ENCODE measurements at places on chromosomes 2 and 18.

DNA sequence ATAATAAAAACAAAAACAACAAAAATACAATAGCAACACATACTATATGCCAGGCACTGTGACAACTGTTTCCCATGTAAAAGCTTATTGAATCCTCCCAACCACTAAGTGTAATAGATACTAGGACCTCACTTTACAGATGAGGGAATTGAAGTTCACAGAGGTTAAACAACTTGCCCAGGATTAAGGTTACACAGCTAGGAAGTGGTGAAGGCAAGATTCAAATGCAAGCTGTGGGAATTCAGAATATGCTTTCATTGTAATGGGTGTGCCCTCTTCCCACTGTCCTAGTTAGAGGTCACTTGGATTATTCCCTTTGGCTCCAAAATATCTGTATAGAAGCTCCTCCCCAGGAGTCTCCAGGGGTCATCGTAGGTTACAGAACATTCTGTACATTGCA, 231.1 kb downstream of the MREG start:
- no peak for DNase-seq

DNA sequence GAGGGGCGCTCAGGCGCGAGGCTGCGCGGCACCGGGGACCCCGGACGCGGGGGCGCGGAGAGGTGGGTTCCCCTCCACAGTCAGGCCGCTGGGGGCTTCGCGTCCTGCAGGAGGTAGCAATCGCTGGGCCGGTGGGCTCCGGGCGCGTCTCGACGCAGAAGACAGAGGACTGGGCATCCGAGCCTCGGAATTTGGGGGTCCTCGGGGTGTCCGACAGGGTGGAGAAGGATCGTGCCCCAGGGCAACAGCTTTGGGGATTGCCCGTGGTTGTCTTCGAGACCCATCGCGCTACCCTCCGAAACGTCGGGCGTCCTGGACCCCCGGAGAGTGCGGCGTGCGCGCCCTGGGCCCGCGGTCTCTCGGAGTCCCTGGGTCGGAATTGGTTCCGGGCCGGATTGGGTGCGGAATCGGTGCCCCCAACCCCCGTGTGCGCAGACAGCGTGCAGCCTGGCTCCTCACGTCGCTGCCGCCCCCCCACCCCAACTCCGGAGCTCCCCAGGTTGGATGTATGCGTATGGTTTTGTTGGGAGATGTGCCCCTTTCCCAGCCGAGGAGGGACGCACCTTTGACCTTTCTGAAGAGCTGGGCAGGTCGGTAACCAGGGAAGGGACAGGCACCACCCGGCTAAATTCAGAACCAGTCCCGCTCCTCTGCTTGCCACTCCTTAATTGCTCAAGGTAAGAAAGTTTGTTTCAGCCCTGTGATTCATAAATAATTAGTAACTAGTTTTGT, 750 bp downstream of the NPAS2 start:
- DNase-seq: no peak

- no peak for DNase-seq
Observed at GRCh38 chr2:131127076-131127475, 21.9 kb downstream of the PLEKHB2 start.

DNA sequence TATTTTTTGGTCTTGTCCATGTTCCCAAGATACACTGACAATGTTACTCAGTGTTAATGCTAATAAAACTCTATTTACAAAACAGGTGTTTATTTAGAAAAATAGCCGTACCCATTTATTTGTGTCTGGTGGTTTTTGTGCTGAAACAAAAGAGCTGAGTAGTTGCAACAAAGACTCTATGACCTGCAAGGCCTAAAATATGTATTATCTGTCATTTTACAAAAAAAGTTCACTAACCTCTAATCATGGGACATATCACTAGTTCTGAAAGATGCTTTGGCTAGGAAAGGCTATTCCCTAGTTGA, 59.2 kb upstream of the SLC25A52 start:
- DNase-seq: no peak

GRCh38 chr18:77866351-77866750, 616.7 kb downstream of the GALR1 start:
- DNase-seq: no peak

DNA sequence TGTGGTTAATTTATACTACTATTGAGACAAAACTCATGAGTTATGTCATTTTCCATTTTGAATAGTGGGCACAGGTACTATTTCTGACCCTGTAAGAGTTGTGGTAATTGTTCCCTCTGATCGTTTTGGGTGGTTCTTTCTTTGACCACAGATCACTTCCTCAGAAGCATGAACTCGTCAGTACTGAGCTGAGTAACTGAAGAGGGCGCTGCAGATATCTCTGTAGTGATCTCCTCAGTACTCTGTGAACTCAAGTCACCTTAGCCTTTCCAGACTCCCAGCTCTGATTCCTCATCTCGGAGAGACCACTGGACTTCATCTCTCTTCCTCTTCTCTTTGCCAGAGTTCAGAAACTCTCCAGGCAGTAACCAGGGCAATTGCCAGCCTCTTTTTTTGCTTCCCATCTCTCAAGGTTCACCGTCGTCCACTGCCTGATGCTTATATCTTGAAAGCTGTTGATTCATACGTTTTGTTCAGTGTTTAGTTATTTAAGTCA, 9.4 kb upstream of the IL1RL1 start:
- DNase-seq: no peak

DNA sequence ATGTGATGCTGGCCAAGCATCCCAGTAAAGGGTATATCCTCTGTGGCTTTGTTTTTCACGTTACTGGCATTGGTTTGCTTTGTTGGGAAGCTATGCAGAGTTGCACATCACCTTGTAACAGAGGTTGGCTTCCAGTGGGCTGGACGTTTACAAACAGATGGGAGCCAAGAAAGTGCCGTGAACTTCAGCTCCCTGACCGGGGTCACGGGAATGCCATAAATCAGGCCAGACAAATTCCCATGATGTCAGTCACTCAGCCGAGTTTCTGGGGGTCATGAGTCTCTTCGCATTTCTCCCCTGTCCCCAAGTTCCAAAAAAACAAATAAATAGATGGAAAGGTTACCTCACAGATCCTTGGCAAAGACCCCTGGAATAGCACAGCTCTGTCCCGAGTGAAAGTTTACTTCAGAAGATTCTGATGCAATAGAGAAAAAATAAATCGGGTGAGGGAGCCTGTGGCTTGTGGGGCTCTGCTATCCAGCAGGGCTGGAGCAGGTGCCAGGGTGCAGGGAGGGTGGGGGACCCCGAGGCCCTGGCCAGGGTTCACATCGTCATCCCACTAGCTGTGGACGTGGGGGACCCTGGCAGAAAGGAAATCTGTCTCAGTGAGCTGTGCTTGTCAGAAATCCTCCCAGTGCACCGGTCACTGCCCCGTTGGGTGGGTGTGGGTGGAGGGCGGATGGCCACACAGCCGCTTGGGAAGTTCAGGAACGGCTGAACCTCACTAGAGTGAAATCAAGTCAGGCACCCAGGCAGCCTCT, 27.8 kb downstream of the TWIST2 start:
- DNase-seq: no peak

DNA sequence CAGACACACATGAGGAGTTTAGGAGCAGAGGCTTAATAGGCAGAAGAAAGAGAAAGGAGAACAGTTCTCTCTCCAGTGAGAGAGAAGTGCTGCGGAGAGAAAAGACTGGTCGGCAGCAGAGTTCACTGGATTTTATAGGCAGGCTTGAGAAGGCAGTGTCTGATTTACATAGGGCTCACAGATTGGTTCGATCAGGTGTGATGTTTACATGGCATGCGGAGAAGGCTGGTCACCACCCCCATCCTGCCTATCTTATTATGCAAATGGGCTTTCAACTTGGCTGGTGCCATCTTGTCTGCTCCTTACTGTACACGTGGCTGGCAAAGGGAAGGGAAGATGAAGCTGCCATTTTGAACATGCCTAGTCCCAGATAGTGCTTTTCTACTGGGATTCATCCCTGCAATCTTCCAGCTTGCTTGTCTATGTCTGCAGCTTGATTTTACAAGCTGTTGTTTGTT, 113.4 kb downstream of the AP1S3 start:
- no peak for DNase-seq

DNA sequence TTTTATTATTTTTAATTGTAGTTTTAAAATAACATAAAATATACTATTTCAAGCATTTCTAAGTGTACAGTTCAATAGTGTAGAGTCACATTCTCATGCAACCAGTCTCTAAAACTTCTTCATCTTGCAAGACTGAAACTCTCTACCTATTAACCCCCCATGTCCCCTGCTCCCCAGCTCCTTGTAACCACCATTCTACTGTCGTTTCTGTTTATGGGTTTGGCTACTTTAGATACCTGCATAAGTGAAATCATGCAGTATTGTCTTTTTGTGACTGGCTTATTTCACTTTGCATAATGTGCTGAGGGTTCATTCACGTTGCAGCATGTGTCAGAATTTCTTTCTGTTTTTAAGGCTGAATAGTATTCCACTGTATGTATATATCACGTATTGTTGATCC, 139.4 kb downstream of the SMAD7 start:
- DNase-seq: no peak

DNA sequence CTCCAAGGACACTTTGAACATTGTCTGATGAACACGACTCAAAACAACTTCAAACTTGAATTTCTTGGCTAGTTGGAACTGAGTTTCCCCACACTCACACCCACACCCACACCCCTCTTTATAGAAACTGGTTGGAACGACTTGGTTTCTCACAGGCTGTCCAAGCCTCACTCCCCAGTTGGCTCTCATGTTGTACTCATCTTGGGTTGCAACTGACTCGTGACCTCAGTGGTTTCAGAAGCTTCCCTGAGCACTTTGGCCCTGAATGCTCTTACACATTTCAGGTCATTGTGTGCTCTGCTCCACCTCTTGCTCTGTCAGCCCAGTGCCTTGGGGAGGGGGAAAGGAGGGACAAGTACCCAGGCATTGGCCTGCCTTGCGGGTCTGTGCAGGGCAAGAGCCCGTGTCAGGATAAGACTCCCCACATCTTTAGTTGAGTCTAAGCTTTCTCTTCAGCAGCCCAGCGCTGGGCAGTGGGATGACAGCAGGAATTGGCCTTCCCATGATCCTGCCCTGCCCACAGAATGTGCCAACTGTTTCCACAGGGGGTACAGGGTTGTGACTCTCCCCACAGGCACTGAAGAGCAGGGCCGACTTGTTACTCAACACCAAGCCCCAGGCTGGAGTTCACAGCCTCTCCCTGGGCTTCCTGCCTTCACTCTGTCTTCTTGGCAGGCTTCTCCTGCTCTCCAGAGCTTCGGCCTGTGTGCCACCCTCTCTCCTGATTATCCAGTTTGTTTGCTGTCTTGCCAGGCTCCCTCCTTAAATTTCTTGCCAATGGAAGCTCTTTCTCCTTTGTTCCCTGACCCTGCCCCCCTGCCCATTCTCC, 104.6 kb downstream of the RTN4 start:
- DNase-seq: no peak

DNA sequence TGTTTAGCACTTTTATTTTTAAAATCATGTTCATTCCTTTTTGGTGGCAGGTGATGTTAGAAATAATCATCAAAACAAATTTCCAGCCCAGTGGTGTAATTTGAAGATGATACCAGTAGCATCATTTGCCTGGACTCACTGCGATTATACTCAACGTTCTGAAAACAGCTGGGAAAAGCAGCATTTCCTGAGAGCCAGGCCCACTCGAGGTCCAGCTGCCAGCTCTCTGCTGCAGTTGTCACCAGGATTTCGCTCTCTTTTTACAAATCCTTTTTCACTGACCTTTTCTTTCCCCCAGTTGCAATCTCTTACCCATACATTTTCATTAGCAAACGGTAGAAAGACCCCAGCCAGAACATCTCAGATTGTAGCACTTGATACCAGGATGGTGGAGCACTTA, 110.6 kb upstream of the LYPD1 start:
- DNase-seq: no peak

DNA sequence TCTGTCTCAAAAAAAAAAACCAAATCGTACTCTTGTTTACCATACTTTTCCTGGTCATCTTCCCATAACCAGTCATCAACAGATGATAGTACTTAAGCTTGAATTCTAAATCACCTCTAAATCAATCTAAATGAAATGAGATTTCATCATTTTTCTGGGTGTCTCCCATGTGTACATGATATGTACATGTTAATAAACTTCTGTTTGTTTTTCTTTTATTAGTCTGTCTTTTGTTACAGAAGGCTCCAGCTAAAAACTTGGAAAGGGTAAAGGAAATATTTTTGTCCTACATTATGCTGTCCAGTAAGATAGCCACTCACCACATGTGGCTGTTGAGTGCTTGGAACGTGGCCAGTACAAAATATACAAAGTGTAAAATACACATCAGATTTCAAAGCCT, 78.7 kb upstream of the MSH6 start:
- DNase-seq: no peak

Data from NCI-H1694 (cell line).